ENCODE measurements at places on chromosomes 7 and 10.

- no peak for DNase-seq
These were observed 25.0 kb downstream of the PDE1C start for GRCh38 chr7:32045228-32045627.

DNA sequence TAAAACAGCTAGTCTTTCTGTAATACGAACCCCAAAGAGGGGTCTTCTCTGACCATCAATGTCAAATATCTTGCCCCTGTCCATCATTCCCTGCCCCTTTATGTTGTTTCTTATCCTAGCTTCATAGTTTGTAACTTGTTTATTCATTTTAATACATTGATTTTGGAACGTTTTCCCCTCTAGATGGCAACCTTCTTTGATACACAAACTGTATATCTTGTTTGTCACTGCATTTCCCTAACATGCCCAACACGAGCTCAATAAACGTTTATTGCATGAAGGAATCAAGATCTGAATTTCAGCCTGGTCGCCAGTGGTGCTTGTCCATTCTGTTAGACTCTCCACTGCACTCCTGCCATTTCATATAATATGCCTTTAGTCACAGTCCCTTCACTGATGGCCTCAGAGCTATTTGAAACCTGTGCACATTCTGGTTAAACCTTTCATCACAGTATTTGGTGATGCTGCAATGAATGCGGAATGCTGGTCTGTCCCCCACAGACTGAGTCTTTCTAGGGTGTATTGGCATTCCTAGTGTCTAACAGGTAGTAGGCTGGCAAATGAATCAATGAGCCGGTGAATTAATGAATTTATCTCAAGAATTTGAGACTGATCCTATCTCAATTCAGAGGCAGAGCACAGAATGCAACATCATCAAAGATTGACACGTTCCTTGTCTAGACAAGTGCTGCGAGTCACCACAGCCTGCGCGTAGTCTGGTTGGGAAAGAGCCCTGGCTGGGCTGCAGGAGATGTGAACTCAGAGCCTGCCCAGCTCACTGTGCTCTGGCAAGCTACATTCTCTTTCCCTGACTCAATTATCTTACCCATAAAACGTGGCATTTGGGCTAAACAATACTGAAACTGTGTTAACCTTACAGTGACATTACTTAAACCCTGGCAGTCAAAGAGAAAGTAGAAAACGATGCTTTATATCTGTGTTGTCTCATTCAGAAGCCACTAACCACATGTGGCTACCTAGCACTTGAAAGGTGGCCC, 55.2 kb upstream of the FRMD4A start:
- peak; percentile 56 for DNase-seq

DNA sequence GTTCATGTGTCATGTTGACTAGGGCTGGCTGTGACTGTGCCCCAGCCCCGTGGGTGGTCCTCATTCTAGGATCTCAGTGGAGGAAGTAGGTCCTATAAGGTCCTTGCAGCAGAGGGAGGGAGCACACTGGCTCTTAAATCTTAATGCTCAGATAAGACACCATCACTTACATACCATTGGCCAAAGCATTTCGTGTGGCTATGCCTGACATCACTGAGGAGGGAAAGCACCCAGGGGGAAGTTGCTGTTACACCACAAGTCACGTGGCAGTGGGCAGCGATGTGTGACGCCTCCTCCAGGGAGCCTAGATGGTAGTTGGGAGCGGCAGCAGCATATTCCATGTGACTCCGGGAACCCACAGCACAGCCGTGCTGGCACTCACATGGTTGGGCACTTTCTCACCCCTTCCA, 224.7 kb upstream of the SH2B2 start:
- DNase-seq: no peak

DNA sequence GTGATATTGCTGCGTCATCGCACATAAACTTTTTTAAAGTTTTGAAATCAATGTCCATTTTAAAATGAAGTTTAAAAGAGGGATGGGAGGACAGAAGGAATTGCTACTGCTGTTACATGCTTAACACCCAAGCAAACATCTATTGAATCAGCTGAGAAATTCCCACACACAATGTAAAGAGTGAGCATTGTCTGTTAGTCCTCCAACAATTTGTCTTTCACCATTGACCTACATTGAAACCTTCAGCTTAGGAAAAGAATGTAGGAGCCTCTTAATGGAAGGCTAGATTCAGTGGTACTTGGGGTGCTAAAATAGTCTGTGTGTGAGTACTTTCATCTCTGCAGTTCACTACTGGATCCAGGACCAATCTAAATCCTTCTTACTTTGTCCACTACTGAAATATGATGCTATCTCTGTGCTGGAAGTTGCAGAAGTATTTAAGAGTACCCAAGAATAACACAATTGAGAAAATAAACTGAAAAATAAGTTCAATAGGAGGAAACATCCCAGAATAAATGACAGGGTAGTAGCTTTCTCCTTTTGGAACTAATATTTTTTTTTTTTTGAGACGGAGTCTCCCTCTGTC, 23.8 kb upstream of the FBXW4 start:
- DNase-seq: no peak

DNA sequence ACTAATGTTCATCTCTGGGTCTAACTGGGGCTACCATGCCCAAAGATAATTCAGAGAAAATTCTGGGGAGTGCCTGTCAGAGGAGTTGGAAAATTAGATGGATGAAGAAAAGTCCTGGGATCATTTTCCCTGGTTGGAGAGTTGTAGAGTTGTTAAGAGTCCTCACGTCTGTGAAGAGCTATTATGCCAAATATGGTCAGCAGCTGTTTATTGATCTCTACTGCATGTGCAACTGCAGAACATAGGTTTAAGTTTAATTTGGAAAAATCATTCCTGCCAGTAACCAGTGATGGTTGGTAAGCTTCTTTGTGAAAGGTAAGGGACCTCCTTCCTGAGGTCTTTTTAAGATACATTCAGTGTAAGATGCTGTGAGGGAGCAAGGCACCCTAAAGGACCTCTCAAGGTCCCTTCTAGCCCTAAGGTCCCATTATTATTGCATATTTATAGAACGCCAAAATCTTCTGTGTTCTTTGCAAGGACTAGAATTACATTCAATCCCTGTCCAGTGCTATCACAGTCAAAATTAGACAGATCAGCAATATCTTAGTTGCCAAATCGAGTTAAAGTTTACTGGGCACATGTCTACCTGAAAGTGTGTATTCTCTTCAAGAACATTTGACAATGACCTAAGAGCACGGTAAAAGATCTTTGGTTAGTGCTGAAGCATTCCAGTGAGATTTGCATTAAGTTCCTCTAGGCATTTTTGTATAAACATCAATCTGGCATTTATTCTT, 62.7 kb downstream of the VTI1A start:
- DNase-seq: no peak

DNA sequence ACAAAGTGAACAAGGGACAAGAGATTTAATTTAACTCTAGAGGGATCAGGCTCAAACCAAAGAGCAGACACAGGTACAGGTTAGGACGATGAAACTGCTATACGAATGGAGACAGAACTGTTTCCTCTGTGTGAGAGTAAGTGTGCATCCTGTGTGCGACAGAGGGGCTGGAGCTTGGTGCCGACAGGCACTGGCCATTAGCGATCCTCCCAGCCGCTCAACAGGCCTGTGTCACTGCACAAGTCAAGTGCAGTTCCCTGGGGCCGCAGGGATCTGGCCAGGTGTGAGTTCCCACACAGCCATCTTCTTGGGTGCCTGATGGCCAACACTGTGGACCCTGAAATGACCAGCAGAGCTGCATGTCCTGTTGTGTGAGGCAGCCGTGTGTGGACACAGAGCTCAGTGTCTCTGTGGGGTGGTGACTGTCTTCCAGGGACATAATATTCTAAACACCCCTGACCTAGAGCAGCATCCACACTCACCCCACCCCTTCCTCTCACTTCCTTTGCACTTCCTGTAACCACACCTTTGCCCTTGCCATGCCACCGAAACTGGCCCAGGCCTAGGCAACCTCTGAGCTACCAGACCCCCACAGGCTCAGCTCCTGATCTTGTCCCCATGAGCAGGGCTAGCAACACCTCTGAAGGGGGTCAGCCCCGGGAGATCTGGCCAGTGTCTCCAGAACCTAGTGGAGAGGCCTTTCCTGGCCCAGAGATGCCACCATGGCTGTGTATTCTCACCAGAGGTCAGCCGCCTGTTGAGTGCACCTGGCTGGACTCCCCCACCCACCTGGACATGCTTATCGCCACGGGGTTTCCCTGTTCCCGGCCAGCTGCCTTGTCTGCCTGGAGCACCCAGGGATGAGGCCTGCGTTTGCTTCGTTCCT, 11.7 kb upstream of the TBRG4 start:
- no peak for DNase-seq

- peak; percentile 42 for DNase-seq
These were observed 644 bp downstream of the SORBS1 start for GRCh38 chr10:95560278-95561176.

GRCh38 chr10:50517626-50518025, 106.1 kb downstream of the SGMS1 start:
- no peak for DNase-seq

DNA sequence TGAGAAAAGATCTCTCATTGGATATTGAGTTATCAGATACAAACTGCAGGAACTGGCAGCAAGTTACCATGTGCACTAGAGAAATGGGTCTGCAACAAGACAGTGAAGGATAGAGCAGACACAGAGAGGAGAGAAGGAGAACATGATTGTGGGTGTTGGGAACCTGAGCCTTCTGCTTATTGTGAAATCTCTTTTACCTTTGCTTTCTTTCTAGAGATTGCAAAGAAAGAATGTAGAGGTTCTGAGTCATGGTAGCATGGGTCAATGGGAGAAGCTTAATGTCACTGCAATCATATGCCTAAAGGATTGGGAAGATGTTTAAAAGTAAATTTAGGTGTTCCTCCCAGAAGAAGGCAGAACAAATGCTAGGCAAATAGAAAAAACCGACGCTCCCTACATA, 821.4 kb downstream of the CCSER2 start:
- no peak for DNase-seq

DNA sequence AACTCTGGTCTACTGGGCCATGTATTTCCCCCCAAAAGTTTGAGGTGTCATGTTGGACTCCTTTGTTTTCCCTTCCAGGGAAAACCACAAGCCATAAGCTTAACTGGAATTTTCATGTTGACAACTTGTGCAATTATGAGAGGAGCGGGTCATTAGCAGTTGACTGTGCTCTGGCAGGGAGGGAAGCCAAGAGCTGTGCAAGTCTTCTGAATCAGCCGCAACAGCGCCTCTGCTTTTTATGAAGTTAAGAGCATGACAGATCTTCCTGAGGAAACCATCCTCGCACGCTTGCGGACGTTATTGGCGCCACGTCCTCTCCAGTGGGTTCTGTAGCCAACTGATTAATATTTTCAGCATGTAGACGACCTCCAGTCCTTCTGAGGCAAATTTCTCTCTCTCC, 148.7 kb upstream of the MKI67 start:
- DNase-seq: no peak

DNA sequence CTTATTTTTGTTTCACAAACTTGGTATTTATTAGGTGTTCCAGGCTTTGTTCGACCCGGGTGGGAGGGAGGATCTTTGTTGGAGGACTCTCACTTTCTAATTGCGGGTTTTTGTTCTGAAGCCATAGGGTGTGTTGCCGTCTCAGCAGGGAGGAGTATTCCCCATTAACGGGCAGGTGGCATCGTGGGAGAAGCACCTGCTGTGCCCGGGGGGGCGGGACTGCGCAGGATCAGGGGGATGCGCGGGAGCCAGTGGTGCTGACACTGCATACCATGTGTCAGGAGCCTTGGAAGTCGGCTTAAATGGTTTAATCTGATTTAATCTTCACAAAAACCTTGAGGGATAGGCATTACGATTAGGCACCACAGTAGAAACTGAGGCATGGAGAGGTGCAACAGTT, 113.0 kb downstream of the MGMT start:
- no peak for DNase-seq

- no peak for DNase-seq
These were observed 72.2 kb upstream of the EFCAB10 start for GRCh38 chr7:105653441-105654005.

- DNase-seq: no peak
These were observed 5.6 kb upstream of the LRRC27 start for GRCh38 chr10:132326344-132326889.

- no peak for DNase-seq
These were observed 12.7 kb downstream of the DHTKD1 start for GRCh38 chr10:12081470-12081869.

DNA sequence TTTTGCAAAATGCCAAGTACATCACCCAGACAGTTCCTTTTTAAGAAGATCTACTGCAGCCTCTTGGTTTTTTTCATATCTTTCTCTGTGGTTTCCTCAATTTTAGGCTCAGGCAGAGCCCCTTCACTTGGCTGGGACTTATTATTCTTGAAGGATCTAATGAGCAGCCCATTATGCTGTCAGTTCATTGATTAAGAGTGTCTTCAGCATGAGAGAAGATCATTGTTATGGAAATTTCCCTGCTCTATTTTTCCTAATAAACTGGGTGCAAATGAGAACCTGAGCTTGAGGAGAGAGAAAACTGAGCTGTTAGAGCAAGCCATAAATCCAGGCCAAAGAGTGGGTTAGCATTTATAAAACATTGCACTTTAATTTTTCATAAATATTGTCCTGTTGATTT, 146.5 kb downstream of the SEC23IP start:
- no peak for DNase-seq

GRCh38 chr7:10237306-10237705, 736.4 kb upstream of the PHF14 start:
- DNase-seq: no peak

Data from stimulated activated CD4-positive, alpha-beta T cell treated with anti-CD3 and anti-CD28 coated beads, Interleukin-4, amount 100 ng/mL, for 1 hour (primary cell).